ENCODE measurements at places on chromosomes 3 and 15.
A peak's percentile ranks its signal among the peaks of the same experiment; 100 is the strongest.

- DNase-seq, result no peak
Measured at GRCh38 chr3:31274326-31275024, 258.2 kb upstream of the STT3B start.

GRCh38 chr3:113092746-113093145 lies 102.0 kb downstream of the GTPBP8 start:
- no peak for DNase-seq

- DNase-seq, result no peak
Measured at GRCh38 chr15:96560246-96560895, 229.9 kb downstream of the NR2F2 start.

DNA sequence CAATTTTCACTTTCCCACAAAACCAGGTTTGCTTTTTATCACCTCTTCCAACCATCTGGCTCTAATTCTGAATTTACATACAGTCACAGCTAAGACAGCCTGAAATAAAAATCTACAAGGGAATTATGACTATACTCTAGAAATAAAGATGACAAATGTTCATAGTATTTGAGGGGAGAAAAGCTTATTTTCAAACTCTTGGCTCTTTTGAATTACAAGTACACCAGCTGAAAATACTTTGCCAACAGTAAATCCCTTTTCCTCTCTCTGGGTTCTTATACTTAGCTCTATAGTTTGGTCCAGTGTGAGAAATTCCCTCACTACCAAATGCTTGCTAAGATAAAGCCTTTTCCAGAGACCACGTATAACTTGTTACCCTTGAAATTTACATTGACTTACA lies 1037.9 kb downstream of the ROBO1 start:
- no peak for DNase-seq

GRCh38 chr3:157282261-157283191 lies 122.6 kb upstream of the CCNL1 start:
- DNase-seq, result no peak

DNA sequence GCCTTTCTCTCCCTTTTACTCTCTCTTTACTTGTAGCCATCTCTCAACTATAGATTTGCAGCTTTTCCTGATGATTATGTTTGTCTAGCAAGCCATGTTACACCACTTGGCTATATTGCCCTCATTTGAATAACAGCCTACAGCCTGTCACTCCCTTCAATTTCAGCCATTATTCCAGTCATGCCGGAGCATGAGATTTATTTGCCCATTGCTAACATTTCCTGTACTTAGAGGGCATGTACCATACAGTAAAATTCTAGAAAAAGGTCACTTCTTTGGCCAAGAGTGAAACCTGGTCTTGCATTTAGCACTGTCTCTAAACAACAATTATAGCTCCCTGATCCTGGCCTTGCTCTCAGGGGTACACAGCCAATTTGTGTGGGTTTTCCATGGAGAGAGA lies 221.7 kb upstream of the TMC3 start:
- no peak for DNase-seq

DNA sequence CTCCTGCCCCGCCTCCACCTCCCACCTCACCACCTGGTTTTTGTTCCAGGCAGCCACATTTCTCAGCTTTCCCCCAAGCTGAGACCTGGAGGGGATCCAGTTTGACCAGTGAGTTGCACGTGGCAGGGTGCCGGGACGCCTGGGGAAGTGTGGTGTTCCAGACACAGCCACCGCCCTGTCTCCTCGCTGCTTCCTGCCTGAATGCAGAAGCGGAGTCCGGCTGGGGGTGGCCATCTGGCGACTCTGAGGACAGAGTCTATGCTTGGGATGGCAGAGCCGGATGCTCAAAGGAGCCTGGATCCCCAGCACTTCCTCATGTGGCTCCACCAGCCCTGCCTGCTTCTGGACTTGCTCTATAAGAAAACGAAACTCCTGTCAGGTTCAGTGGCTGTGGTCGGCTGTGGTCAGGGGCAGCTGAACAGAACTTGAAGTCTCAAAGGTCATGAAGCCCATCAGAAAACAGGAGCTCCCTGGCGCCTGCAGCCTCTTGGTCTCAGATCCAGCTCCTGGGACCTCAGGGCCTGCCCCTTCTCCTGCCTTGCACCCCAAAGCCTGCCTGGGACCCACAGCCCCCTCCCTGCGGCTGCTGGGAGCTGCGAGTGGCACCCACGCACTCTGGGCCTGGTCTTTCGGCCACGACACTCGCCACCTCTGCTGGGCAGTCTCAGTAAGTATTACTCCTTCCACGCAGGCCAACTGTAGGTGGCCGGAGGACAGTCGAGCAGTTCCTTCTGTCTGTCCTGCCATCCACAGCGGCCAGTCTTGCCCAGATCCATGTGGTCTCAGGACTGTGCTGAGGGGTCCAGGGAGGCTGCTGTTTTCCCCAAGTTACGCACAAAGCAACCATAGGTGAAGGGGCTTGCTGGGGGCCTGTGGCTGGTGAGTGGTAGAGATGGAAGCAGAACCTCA lies 112.8 kb upstream of the MEF2A start:
- no peak for DNase-seq

DNA sequence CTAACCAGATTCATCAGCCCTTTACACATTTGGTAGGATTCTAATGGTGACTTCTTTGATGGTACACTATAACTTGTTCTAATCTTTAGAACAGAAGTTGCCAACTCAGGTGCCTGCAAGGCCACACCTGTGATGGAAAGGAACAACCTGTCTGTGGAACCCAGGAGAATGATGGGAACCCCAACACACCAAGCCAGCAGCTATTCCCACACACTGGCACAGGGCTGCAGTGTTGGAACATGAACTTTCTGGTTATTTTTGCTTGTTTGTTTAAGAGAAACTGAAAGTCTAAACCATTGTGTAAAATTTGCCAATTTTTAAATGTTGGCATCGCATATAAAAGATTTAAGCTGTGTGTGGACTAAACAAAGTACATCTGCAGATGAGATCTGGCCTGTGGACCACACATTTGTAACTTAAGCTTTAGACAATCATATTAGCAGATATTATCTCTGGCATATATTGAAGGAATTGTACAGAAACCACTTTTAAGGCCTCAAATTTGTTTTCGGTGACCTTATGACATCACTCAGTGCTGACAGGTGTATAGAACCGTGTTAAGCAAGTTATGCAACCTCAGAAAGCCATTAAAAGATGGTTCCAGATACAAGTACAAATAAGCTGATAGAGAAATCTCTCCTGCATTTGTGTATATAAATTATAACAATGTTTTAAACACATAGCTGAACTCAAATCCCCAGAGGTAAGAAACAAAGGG lies 242.9 kb downstream of the SLC9A9 start:
- DNase-seq, result no peak

DNA sequence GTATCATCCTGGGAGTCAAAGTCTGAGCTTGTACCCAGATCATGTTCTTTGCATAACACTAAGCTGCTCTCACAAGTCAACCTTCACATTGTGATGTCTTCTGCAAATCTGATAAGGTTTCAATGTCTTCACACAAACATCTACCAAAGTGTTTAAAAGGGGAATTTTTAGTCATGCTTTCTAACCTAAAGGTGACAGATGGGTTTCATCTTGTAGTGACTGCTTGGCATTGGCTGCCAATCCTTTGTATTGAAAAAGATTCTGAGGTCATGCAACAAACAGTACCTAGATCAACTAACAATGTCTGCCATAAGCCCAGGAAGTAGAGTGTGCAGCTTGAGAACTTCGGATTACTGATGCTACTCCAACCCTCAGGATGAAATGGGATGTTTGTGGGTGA lies 43.6 kb upstream of the DIPK2A start:
- no peak for DNase-seq

DNA sequence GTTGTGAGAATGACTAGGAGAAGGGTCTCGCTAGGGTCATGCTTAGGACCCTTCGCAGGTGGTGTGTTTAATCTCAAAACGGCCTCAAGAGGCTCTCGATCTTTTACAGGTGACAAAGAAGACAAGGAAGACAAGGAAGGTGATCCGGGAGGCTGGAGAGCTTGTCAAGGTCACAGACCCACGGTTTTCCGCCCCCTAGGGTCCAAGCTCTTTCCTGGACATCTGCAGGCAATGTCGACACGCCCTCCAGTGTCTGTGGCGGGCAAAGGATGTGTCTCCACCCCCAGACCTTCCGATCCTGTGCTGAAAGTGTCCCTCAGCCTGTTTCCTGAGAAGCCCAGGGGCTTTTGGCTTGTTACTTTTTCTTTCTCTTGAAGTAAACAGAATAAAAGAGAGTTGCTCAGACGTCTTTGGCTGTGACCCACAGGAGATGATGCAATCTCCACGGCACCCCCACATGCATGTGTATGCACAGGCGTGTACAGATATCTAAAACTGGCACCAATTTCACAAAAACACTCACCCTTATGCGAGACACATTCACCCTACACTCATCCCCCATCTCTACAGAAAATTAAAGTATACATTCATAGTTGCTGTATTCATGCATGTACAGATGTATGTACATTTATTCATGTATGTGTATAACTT lies 108.8 kb downstream of the KLF13 start:
- peak; percentile 15 for DNase-seq
